ENCODE measurements at places on chromosomes 12 and 14.

DNA sequence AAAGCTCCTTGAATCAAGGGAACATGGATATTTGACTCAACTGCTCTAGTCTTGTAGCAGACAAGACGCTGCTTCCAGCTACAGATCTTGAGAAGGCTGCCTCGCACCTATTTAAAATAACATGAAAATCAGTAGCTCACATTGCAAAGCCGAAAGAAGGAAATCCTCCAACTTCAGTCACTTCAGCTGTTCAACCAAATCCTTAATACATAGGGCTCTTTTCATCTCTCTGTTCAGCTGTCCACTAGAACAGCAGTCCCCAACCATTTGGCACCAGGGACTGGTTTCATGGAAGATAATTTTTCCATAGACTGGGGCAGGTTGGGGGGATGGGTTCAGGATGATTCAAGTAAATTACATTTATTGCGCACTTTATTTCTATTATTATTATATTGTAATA is 1116.0 kb upstream of the TMEM132C start:
- DNase-seq: no peak

GRCh38 chr14:91267965-91268437 is 23.5 kb upstream of the GPR68 start:
- DNase-seq: no peak

- no peak for DNase-seq
These were observed 344.2 kb downstream of the ATP23 start for GRCh38 chr12:58285551-58285950.

DNA sequence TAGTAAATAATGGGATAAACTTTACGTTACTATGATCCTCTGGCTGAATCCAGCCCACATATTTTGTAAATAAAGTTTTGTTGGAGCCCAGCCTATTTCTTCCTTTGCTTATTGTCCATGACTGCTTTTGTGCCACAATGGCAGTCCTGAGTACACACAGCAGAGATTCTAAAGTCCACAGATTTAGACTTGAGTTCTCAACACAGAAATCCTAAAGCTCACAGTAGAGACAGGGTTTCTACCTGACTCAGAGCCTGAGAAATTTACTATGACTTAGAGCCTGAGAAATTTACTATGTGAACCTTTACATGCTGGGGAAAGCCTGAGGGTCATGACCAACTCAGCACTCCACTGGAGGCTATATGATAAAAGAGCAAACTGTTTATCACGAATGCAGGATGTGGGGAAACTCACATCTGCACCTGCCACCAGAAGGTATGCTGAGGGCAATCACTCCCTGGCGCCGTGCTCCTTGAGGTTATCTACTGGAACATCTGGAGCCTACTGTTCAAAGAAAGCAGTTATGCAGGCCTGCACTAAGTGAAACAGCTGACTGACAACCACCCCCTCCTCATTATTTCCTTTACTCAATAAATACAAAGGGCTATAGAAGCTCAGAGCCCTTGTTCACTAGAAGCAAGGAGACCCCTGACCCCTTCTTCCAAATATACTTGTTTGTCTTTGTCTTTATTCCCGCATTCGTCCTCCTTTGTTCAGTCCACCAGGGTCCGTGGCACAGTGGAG is 52.6 kb upstream of the BICD1 start:
- no peak for DNase-seq

- DNase-seq: no peak
These were observed 3.8 kb downstream of the RAPGEF3 start for GRCh38 chr12:47754881-47755280.

- DNase-seq: no peak
These were observed 153.1 kb downstream of the HMGA2 start for GRCh38 chr12:65977384-65977783.

DNA sequence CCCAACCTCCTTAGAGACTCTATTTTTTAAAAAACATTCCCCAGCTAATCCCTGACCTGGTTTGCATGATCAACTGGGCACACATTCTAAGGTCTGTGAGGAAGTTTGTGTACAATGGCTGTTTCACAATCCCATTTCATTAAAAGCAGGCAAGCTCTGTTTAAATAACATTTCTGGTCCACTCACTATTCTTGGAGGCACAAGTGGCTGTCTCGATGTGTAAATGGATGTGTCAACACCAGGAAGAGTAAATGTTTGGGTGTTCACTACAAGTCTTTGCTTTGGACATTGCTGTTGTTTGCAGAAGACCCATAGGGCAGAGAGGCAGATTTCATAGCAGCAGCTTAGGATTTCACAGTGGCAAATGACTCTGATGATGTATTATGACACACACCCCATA is 98.3 kb downstream of the PDZRN4 start:
- no peak for DNase-seq

DNA sequence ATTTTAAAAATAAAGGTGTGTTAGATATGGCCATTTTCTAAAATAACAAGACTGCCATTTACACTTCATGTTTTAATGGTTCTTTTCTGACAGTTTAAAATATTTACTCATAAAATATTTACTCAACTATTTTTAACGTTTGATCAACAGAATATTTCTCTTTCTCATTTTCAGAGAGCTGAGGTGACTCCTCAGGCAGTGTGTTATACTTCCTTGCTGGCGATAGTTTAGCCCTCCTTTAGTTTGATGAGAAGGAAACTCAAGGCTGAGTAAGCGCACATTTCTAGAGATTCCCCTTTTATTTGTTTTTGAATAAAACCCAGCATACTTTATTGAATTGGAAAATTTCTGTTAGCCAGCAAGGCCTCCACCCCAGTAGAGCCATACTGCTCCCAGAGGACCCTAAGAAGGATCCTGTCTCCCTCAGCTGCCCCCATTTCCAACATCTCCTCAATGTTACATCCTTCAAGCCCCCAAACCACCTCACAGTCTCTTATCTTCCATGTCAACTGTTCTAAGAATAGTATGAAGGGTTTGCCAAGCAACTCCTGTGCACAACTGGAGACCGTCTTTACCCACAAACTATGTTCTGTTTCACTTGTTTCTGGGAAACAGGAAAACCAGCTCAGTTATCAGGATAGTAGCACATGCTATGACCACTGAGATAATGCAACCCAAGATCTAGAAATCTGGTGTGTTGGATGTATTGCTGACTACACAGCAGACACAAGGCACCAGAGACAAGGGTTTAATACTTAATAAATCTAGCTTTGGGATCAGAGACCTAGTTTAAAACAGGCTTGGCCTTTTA is 129.5 kb downstream of the STXBP6 start:
- no peak for DNase-seq

DNA sequence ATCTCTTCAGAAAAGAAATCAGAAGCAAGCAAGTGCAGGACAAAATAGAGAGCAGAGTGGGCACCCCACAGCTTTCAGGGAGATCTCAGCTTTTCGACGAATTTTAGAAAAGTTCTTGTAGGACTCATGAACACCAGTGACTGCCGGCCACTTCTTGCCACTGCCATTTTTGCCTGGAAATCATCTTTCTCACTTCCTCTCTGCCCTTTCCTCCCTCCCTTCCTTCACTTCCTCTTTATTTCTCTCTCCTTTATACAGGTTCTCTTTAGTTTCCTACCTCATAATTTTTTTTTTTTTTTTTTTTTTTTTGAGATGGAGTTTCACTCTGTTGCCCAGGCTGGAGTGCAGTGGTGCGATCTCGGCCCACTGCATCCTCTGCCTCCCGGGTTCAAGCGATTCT is 185.6 kb downstream of the APAF1 start:
- no peak for DNase-seq

- DNase-seq: no peak
These were observed 97.2 kb upstream of the ATXN7L3B start for GRCh38 chr12:74440469-74440868.

DNA sequence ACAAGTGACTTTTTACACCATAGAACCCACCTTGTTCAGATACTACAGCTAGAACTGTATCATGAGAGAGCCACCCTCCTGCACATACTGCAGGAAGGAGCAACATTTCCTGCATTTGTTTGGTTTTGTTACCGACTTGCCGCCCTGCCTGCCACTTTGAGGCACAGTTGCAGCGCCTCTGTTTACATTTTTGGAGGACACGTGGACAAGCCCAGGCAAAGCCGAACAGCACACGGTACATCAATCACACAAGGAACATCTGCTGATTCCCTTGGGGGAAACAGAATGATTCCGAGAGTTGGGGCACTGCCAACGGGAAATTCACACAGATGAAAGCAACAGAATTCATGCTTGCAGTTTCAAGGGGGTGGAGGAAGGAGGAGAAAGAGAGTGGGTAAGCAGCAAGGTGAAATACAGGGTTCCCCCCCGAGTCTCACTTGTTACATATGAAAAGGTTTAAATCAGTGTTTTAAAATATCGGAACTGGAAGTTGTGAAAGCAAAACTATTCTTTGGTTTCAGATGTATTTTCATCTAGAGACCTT is 110.7 kb downstream of the BTG1 start:
- no peak for DNase-seq

DNA sequence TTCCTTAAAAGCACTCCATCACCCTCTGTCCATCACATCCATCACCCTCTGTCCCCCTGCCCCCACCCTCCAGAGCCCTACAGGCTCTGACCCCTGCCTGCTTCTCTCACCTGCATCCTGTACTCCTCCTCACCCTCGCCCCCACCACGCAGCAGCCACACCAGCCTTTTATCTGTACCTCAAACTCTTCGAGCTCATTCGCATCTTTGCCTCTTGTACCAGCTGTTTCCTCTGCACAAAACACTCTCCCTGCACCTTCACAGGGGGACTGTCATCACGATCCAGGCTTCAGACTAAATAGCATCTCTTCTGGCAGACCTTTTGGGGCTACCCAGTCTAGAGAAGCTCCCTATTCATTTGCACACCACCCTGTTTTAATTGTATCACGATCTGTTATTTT is 24.1 kb downstream of the TMEM229B start:
- no peak for DNase-seq

DNA sequence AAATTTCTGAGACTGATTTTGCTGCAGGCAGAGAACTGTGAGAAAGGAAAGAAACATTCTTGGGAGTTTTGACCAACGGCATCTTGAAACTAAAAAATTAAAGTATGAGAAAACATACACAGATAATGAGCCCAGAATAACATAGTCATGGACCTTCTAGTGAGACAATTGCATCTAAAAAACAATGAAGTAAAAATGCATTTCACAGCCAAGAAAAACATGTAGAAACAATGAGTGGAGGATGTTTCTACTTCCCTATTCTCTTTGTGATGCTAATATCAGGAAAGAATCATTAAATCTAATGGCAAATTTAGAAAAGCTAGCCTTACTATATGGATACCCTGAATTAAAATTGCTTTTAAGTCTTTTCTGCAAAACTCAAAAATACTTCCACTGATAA is 12.2 kb upstream of the PLEKHG7 start:
- no peak for DNase-seq

DNA sequence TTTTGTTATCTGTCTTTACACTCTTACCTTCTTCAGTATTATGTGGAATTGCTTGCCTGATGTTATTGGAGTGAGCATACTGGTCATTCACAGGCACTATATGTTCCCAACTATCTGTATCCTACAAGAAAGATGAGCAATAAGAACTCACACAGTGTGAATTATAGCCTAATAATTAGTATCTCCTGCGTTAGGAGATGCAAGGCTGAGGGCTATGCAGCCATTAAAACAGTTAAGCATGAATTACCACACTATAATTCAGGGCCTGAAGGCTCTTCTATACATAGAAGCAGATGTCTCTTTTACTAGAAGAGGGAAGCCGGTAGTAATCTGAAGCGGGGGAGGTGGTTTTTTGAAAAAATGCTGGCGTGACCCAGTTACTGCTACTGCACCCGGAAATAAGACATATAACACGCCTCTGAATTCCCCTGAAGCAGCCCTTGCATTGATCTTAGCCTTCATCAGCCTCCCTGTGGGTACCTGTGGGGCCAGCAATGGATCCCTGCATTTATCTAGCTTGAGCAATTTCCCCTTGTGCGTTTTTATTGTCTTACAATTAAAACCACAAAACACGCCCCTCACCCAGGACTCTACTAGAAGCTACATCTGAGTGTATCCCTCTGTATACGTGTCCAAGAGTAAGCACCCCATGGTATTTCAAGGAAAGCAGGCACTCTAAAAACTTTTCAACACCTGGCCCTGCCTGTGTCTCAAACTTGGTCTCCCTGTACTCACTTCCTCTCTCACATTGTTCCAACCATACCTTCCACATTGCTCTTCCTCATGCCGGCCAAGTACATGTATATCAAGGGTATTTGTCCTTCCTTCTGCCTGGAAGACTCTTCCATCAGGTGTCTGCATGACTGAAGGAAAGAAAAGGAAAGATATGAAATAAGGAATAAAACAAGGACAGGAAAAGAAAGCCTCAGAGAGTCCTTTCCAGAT is 210.9 kb upstream of the ARID2 start:
- DNase-seq: peak; percentile 3

DNA sequence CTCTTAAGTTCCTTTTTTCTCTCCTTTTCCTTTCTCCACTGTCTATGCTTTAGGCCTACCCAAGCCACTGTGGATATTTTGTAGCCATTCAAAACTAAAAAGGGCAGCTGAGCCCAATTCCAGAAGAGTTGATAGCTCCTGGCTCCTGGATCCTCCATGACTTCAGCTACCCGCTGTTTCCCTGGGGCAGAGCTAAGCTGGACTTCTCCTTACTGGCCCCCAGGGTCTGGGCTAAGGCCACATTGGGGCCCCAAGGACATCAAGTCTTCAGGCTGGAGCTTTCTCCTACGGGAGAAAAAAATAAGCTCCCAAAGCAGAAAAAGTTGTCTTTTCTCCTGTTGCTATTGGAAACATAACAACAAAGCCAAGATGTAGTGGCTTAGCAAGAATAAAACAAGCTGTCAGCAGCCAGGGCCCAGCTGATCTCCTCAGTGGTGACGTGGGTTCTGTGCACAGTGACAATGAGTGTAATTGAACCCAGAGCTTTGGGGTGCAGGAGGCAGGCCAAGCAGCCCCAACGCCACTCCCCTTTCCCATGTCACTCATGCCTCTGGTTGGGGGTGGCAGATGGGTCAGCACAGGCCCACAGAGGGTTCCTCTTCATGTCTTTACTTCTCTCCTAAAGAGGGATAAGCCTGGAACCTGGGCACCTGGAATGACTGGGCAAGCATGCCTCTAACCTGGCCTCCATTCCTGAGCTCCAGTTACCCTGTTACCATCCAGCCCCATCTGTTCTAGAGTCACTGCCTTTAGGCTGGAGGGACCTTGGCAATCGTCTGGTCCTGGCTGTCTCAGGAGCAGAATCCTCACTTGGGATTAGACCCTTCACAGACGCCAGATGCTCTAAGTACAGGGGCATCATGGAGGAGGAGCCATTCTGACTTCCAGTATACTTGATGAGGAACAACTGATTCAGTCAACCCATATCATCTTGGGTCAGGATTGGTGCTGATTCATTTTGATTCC is 171.2 kb downstream of the ZFP36L1 start:
- DNase-seq: no peak

- no peak for DNase-seq
These were observed 62.6 kb downstream of the ANO6 start for GRCh38 chr12:45278447-45278846.

DNA sequence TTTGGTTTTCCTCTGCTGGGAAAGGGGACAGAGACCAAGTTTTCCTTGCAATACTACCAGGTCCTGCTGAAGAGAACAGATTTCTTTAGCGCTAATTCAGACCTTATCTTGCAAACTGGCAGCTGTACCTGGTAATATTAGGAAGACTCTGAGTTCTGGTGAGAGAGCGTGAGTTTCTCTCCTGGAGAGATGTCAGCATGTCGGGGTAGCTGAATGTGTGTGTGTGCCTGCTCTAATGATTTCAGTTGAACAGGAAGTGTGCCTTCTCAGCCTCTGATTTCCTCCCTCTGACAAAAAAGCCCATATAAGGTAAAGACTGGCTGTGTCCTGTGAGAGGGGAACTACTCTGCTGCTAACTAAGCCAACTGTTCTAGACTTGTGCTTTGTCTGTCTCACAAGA is 10.3 kb upstream of the ERP27 start:
- DNase-seq: no peak
